Activated CD4-positive, alpha-beta memory T cell treated with anti-CD3 and anti-CD28 coated beads for 36 hours (primary cell): ENCODE measurements at places on chromosomes 1 and 21.

DNA sequence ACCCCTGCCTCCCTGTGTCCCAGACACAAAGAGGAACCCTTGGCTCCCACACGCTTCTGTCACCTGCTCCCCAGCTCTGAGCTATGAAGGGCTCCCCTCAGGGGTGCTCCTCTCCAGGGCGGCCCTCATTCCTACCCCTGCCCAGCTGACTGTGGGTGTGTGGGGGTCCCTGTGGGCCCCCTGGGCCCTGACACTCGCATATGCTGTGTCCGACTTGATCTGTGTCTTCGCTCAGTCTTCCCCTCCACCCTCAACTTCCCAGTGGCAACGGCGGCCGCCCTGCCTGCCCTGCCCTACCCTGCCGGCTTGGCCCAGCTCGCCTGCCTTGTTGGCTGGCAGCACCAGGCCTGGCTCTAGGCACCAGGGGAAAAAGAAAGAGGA lies 1.2 kb downstream of the KCNQ4 start:
- DNase-seq: no peak

DNA sequence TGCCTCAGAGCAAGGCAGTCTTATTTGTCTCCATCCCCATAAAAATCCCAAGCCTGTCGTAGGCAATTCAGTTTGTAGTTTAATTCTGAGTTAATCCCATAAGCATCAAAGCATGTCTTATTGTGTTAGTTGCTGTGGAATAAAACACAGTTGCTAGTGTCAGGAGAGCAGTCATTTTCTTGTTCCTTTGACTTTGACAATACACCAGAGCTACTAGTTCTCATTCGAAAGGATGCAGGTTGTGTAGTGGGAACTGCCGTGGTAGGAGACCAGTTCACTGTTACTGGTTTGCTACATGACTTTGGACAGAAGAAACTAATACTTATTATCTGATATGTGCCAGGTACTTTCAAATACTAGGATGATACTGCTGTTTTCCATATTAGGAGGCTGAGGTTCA lies 23.5 kb downstream of the LRIG2 start:
- no peak for DNase-seq

DNA sequence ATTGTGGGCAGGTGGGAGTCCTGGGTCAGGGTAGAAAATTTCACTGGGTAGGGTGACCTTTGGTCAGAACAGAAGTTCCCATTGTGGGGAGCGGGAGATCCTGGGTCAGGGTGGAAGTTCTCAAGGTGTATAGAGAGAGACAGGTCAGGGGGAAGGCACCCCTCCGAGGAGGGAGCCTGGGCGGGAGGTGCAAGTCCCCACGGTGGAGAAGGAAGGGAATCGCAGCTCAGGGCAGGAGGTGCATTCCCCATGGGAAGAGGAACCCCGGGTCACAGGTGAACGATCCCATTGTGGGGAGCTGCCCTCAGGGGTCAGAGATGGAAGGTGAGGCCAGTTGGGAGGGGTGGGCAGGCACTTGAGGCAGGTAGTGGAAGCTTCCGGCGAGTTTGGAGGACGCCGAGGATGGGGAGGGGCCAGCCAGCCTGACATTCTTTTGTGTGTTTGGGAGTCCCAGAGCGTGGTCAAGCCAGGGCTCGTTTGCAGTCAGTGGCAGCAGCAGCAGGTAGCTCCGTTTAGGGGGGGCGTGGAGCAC lies 637 bp downstream of the LYPLA2 start:
- DNase-seq: peak; percentile 57

DNA sequence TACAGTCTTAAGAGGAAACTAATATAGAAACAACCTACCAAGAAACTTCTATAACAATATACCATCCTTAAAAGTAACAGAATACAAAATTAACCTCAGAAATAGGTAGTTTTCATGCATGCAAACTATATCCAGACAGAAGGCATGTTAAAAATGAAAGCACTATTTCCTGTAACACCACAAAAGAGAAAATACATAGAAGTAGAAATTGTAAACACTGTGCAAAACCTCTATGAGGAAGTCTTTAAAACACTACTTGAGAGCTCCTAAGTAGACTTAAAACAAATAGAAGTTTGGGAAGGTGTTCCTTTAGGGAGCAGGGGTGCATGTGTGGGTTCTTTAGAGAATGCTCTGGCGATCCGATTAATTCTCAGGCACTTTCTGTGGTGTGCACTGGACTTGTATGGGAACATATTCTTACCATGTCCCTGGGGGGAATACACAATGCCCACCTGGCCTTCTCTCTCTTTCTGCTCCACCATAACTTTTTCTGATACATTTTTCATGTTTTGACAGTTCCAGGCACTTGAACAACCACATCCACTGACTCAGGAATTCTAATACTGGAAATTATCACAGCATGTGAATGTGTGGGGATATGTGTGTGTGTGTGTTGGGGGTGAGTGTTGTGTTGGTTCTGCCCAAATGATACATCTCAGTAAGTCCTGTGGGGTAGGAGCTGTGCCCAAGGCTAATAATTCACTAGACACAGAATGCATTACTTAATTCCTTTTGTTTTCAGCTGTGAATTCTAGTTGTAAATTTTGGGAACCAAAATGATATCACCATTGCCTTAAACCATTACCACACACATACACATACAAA lies 866.3 kb upstream of the B3GALT2 start:
- DNase-seq: no peak

- no peak for DNase-seq
These were observed 118.2 kb upstream of the HOOK1 start for GRCh38 chr1:59696421-59697115.

DNA sequence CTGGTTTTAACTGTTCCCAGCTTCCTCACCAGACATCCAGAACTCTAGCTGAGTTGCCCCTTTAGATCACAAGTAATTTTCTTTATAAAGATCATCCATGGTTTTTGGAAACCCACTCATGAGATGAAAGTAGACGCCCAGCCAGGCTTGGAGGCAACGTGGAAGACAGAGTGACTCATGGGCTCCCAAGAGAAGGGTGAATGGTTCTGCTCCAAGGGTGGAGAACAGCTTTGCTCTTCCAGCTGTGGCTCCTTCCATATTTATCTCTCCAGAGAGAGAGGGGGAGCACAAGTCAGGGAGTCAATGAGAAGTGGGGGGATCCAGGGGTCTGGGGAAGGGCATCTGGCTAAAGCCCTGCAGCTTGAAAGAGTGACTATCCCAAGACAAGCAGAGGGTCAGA lies 13.8 kb downstream of the FAM78B start:
- DNase-seq: no peak

DNA sequence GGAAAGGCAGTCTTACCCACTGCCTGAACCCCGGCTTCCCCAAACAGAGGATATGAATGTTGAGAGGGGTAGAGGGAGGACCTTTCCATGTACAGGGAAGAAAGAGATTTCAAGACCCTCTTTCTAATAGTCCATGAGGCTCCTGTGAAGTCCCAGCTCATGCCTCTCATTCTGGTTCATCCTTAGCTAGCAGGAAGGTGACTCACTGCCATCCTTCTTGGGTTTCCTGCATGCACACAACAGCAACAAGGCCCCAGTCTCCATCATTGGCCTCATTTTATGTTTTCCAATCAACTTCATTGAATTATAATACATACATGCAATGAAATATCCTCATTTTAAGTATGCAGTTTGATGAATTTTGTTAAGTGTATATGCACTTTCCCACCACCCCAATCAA lies 46.2 kb downstream of the SYT2 start:
- DNase-seq: no peak

GRCh38 chr1:17952506-17952905 lies 155.1 kb upstream of the IGSF21 start:
- no peak for DNase-seq
